GM04504 (cell line): ENCODE measurements at places on chromosomes 7 and 10.

- no peak for DNase-seq
These were observed 71.7 kb downstream of the AMZ1 start for GRCh38 chr7:2759736-2760097.

DNA sequence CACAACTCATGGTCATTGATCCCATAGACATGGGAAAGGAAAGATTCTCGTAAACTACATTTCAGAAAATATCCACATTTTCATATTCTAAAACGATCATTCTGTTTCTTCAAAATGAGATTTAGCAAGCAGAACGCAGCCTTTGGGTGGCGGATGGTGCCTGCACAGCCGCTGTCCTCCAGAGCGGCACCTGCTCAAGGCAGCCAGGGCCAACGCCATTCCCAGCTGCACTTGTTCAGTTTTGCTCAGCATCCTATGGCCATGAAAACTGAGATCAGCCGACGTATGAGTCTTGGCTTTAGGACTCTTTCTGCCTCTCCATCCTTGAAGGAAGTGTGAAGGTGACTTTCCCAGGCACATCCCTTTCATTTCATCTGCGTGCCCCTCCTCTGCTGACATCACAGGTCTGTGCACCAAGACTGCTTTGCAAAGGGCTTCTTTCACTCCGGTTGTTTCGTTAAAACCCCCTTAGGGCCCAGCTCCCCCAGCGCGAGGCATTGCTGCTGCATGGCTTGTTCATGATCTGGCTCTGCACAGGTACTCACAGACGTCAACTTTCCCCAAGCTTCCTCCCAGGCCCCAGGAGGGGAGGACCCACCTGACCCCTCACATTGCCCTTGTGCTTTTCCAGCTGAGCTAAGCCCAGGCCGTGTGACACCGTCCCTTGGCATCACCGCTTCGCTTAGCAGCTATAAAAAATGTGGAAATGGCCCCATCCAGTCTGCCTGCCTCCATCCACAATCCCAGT is 37.2 kb downstream of the TCERG1L start:
- no peak for DNase-seq

DNA sequence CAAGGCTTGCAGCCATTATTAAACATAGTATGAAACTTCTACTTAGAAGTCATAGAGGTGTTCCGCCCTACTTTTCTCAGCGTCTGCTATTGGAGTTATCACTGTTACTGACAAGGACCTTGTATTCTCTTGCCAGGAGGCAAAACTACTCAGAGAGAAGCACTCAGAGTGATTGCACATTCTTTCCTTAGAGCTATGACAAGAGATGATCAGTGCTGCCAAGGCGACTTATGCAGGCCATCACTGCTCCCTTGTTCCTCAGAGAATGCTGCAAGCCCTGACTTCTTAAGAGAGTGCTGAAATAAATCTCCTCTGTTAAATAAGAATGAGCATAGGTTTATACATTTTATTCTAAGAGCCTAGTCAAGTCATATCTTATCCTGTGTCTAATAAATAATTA is 534.6 kb upstream of the PHF14 start:
- no peak for DNase-seq

GRCh38 chr7:130329681-130330080 is 14.9 kb upstream of the CPA5 start:
- DNase-seq: no peak

- DNase-seq: no peak
These were observed 56.1 kb downstream of the PAPSS2 start for GRCh38 chr10:87715552-87716347.

DNA sequence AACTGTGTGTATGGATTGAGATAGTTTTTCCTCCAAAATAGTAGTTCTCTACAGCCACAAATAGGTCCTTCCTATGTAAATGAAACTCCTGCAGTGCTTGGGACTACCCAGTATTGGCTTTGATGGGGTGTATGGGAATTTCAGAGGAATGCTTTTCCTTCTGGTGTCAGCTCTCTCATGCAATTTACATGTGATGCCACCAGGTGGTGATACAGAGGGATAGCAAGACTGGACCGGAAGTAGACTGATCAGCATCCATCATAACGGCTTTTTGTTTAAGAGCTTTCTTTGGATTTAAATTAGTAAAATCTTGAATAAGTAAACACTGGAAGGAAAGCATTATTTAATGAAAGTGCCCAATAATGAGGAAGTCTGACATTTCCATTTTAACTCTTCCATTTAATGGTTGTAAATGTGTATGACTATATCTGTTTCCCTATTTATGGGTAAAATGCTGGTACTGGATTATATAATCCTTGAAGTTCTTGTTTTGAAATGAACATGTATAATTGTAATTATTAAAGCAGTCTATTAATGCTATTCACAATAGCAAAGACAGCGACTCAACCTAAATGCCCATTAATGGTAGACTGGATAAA is 22.7 kb downstream of the DYNC1I1 start:
- DNase-seq: peak; percentile 6

DNA sequence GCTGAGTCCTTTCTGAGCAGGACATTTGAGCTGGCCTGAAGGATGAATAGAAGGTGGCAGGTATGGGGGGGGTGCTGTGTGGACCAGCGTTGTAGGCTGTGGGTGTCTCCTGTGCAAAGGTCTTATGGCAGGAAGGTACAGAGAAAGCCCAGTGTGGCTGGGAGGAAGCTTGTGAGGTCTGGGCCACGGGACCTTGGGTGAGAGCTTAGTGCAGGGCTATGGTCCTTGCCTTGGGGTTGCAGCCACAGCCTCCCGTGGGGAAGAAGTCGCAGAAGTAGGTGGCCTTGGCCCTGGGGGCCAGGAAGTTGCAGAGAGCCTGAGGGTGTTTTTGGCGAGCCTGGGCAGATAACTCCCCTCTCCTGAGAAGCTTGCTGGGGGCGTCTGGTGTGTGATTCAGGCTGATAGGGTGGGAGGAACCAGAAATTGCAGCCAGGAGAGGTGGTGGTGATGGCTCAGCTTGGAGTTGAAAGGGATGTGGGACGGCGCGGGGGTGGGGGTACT is 172.0 kb upstream of the TNRC18 start:
- peak; percentile 46 for DNase-seq

- DNase-seq: peak; percentile 22
These were observed 52.8 kb upstream of the ANAPC16 start for GRCh38 chr10:72162978-72163377.

- DNase-seq: no peak
These were observed 14.7 kb downstream of the SPAM1 start for GRCh38 chr7:123939784-123940183.

- DNase-seq: no peak
These were observed 106.4 kb upstream of the TCF7L2 start for GRCh38 chr10:112843623-112844022.

DNA sequence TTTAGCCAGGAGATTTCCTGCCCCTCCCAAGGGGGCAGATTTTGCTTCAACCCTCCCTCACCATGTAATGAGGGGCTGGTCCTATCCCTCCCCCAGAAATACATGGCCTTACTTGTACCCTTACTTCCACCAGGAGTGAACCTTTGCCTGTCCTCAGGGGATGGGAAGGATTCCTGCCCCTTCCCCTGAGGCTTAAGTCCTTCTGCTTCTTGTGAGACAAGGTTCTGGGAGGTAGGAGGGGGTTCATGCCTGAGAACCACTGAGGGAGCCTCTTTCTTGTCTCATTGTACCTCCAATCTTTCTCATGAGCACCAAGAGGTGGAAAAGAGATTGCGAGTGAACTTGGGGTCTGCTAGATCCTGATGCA is 19.5 kb upstream of the MUC3A start:
- DNase-seq: no peak

GRCh38 chr10:101614663-101615524 is 26.8 kb downstream of the DPCD start:
- DNase-seq: no peak

- no peak for DNase-seq
These were observed 25.8 kb upstream of the ZRANB1 start for GRCh38 chr10:124916098-124916584.

- DNase-seq: no peak
These were observed at the start of gene SPAM1 for GRCh38 chr7:123924941-123925340. Gene SPAM1 (plus strand): TSS chr7:123925241. CDS start chr7:123953571, 28,330 bp downstream.

- DNase-seq: no peak
These were observed 13.5 kb downstream of the BHLHA15 start for GRCh38 chr7:98224701-98225181.

GRCh38 chr10:14025283-14026189 is 305.2 kb downstream of the FRMD4A start:
- no peak for DNase-seq

- peak; percentile 82 for DNase-seq
These were observed 356 bp upstream of the NDUFB2 start for GRCh38 chr7:140696024-140696679.

- DNase-seq: no peak
These were observed 81.5 kb upstream of the DIP2C start for GRCh38 chr10:770975-771374.

- no peak for DNase-seq
These were observed 2.8 kb downstream of the FBXL15 start for GRCh38 chr10:102423372-102423968.

GRCh38 chr10:67607472-67607871 is 88.5 kb downstream of the CTNNA3 start:
- no peak for DNase-seq

DNA sequence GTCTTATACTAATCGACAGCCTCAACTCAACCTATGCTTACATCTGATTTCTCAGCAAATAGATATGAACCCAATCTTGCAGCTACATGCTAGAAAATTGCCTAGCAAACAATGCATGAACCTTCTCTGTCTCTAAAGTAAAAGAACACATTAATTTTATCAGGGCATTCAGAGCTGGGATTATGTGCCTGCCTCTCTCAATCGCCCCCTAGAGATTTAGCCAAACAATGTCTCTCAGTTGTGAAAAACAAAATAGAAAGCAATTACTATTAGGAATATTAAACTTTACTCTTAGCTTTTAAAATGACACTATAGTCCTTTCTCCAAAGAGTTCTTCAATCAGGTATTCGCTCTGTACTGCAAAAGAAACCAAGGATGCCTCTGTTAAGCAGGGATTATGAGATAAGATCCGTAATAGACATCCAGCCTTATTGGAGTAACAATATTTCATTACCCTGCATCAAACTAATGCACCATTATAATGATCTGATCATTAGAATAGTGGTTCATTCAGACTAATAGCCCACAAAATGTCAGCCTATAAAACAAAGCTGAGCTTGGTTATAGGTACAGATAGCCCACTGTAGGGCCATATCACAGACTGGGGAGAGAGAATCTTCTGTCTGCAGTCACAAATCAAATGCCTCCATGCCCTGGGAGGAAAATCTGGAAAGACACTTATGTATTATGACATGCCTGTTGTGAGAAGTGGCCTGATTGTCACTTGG is 736.9 kb downstream of the PARD3 start:
- no peak for DNase-seq

- no peak for DNase-seq
These were observed 44.5 kb downstream of the MKI67 start for GRCh38 chr10:128081720-128082119.

- DNase-seq: no peak
These were observed 47.7 kb downstream of the KIAA1217 start for GRCh38 chr10:24256619-24257107.

- no peak for DNase-seq
These were observed 297.9 kb upstream of the KLF6 start for GRCh38 chr10:4082861-4083260.

- no peak for DNase-seq
These were observed 85.1 kb upstream of the RELN start for GRCh38 chr7:104074529-104074928.

- DNase-seq: no peak
These were observed 15.6 kb downstream of the CLEC2L start for GRCh38 chr7:139538881-139539635.

DNA sequence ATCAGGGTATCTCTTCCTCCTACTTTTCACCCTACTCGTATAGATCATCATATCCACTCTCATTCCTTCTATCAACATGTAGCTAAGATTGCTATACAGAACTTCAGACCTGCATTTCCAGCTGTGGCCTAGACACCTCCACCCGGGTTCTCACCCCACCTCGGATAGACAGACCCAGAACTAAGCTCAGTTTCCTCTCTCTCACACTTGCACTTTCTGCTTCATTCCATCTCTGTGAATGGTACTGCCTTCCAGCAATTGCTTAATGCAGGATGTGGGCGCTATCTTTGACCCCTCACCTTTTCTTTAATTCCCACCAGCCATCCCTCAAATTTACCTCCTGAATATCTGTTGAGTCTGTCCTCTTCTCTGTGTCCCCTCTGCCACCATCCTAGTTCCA is 35.7 kb downstream of the AGK start:
- DNase-seq: no peak

- peak; percentile 97 for DNase-seq
These were observed 86.2 kb upstream of the ANLN start for GRCh38 chr7:36303202-36304098.

GRCh38 chr10:58385784-58386112 is 538 bp downstream of the TFAM start:
- DNase-seq: no peak

- DNase-seq: no peak
These were observed 354 bp upstream of the GIMAP5 start for GRCh38 chr7:150736864-150737263.

DNA sequence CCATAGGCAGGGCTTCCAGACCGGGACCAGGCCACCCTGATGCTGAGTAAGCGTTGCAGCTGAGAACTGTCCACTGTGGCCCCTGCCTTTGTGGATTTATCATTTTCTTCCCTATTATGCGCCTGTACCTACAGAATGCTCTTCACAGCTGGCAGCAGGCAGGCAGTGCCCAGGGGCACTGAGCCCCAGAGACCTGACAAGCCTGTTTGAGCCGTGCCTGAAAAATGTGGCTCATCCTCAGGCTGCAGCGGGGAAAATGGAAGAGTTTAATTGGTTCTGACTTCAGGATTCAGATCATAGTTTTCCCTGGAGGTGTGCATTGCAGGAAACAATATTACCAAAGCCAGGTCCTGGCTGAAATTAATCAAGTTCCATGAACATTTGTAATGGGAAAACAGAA is 200.2 kb downstream of the ZNF438 start:
- DNase-seq: no peak
